ENCODE measurements at places on chromosomes 1 and 21. TPM values are rescaled to one million over a fixed set of nuclear protein-coding genes. Genes with fewer than 3 reads are reported as not detected.

LMOD1 gene
- total RNA-seq: 64.5 TPM

- no peak for DNase-seq
These were observed 705.0 kb downstream of the KCNT2 start for GRCh38 chr1:195903203-195903602.

DNA sequence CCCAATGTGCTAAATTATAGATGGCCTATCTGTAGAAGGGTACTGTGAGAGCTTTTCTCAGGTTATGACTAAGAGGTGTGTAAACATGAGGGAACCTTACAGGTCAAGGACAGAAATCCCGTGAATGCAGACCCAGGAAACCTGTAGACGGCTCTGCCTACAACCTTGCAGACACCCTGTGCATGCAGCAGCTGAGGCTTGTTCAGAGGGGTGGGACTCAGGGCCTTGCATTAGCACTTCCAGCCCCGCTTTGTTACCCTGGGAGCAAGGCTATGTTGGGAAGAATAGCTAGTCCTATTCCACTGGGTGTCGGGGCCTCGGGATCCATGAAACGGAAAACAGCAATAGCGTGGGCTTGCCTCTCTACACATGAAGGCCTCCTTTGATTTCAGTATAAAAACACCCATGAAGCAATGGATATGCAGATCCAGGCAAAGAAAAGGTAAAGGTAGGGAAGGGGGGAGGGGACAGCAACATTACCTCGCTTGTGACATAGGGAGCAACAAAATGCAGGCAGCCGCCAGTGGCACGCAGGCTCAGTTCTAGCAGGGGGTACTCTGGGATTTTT is 9.5 kb upstream of the NDUFS5 start:
- DNase-seq: no peak

DNA sequence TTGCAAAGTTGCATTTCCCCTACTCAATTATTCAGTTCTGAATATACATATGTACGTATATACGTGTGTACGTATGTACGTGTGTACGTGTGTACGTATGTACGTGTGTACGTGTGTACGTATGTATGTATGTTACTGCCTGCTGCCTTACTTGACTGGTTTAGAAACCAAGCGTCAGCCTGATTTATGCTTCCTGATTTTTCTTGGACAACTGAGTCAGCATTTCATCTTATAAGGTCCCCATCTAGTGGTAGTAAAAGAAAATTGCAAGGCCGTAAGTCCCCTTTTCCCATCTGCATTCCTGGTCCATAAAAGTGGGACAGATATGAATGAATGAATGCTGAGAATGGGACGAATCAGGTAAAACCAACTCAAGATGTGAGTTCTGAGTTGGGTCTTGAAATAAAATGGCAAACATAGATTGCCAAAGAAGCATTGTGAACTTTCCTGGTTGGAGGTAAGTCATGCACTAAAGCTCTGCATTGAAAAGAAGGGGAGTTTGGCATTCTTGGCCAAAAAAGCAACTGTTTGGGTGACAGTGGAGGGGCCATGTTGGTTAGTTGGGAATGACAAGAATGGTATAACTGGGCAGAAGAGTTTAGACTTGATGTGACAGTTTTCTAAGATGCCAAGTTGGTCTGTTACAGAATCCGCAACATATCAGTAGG is 76.4 kb upstream of the DNAH14 start:
- DNase-seq: no peak

IVL gene
- total RNA-seq: not detected

LCE1F gene
- not detected for total RNA-seq

ZNF593OS gene
- not detected for total RNA-seq

DCDC2B gene
- total RNA-seq: not detected
